Lower lobe of right lung (tissue), 2 donors: ENCODE measurements at places on chromosomes 2 and 18. TPM values are rescaled to one million over a fixed set of nuclear protein-coding genes. Genes with fewer than 3 reads are reported as not detected.

GRCh38 chr2:107738266-107738665, 88.4 kb upstream of the RGPD4 start:
- DNase-seq = no peak

GRCh38 chr18:47747260-47747795, 183.1 kb downstream of the SMAD2 start:
- no peak for DNase-seq

DNA sequence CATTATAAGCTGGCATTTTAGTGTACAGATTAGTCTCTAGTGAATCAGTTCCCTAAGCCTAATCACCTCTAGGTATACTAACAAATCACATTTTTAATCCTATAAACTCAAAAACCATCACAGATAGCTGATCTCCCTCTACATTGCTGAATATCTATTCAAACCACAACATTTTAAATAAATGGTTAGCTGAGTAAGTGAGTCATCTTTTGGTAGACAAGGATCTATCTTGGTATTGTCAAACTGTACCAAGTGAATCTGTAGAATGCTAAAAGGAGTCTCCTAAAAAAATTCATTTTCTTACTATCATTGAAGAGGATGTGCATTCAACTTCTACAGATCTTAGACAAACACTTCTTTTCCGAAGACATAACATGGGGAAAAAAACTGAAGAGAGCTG, 40.7 kb downstream of the INO80D start:
- DNase-seq = no peak

The CSRNP3 gene
- total RNA-seq = 2.3 TPM

- no peak for DNase-seq
These were observed 101.3 kb downstream of the ANKRD44 start for GRCh38 chr2:197209246-197209645.

- no peak for DNase-seq
These were observed 99.2 kb downstream of the LDLRAD4 start for GRCh38 chr18:13317801-13318200.

GRCh38 chr2:45344071-45344470, 267.0 kb downstream of the SRBD1 start:
- no peak for DNase-seq

DNA sequence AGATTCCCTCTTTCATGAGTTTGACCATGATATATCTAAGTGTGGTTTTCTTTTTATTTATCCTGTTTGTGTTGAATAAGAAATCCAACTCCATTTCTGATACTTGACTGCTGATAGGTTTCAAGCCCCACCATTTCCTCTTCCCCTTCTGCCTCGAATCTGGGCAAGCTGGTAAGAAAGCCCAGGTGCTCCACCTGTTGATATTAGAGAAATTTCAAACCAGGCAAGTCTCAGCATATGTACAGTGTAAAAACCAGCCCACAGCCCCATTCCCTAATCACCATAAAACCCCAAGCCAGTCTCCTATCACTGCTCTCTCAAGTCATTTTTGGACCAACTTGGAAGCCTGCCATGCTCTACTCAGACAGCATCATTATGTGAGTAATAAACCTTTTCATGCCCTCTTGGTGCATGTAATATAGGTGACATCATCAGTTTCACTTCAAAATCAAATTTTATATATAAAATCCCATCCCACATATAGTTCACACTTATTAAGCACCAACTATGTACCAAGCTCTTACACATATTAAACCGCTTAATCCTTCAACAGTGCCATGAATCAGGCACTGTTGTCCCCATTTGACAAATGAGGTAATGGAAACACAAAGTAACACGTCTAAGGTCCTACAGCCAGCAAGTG, 46.6 kb downstream of the SMAD2 start:
- DNase-seq = no peak

The NEURL3 gene
- 0.27 TPM for total RNA-seq

- no peak for DNase-seq
These were observed 46.8 kb downstream of the MYO3B start for GRCh38 chr2:170224692-170225294.

- DNase-seq = no peak
These were observed 488.6 kb upstream of the SMIM21 start for GRCh38 chr18:75915941-75916623.

The LINC00305 gene
- not detected for total RNA-seq

GRCh38 chr2:38128653-38129052, 52.7 kb upstream of the CYP1B1 start:
- no peak for DNase-seq

DNA sequence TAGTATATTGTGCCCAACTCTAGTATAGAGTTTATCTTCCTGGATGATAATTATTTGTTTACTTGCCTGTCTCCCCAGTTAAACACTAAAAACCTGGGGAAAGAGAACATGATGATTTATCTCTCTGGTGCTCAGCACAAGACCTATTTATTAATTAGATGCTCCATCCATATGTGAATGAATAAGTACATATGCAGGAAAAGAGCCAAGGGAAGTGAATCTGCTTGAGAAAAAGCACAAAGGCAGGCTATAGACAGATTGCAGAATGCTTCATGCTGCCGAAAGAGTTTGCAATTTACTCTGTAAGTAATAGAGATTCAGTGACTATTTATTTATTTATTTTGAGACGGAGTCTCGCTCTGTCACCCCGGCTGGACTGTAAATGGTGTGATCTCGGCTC, 37.3 kb upstream of the MFF start:
- DNase-seq = no peak

DNA sequence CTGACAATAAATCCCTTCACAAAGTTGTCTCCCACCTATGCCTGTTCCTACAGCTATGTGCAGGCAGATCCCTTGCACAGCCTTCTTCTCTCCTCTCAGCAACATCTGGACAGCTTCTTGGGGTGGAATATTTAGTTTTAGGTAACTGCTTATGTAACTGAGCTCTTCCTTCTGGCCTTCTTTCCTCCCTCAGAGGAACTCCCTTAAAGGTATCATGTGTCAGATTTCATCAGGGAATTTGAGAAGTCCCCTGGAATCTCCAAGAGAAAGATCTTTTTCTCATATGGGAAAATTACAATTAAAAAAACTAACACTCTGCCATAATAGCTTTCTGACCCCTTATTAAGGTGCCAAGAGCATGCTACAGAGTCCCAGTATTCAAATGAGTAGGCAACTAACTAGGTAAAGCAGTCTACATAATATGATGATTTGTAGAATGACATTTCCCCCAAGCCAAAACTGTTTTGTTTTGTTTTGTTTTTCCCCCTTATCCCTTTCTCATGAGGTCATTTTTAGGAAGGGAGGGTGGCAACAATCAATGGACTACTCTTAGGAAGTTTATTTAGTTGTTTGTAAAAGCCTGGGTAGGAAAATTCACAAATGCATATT, 2.4 kb downstream of the TMEM200C start:
- no peak for DNase-seq

DNA sequence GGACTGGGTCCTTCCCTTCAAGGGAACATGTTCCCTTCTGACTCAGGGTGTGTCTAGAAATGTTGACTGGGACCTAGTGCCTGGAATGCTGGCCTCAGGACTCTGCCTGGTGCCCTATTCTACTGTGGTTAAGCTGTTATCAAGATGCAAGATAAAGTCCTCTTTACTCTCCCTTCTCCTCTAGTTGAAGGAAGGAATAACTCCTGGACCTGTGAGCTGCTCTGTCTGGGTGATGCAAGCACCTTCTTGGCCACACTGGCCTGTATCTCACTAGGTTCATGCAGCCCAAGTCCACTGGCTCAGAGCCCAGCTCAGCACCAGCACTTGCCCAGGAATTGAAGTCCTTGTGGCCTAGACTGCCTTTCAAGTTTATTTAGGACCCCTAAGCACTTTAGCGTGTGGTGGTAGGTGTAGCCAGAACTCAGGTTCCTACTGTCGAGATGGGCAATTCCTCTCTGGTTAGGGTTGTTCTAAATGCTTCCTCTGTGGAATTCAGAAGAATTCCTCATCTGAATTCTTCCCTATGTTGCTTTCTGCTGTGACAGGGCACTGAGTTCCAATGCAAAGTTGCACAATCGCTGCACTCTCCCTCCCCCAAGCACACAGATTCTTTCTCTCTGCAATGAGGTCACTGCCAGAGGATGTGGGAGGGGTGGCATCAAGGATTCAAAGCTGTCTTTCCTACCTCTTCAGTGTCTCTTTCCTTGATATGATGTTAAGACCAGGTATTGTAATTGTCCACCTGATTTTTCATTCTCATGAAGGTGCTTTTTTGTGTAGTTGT, 54.7 kb downstream of the VWC2L start:
- no peak for DNase-seq

The AOX1 gene
- total RNA-seq = 36.7 TPM

DNA sequence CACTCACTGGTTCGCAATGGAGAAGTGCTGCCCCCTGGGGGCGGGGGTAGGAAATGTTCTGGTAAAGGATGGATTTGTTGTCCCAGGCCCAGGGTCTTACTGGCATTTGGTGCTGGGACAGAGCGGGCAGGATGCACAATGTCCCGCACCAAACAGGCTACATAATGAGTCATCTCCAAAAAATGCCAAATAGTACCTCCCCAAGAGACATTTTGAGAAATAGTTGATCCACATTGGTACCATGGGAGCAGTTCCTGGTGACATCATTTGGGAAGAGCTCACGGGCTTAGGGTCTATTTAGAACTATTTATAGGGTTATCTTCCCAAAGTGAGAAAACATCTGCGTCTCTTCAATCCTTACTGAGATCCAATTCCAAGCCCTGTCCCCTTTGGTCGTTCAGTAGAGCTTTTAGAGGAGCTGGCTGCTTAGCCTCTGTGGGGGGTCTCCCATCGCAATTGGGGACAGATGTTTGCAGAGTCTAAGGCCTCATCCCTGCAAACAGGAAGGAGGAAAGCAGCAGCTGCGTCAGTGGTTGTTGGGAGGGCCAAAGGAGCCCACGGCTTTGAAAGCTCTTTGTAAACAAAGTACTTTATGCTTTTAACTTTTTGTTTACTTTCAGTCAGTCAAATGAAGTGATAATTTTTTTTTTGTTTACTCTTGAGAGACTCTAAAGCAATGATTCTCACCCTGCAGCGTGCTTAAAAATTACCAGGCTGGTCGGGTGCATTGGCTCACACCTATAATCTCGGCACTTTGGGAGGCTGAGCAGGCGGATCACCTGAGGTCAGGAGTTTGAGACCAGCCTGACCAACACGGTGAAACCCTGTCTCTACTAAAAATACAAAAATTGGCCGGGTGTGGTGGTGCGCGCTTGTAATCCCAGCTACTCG, 49.3 kb downstream of the GREB1 start:
- no peak for DNase-seq

- no peak for DNase-seq
These were observed 358.7 kb upstream of the TNP1 start for GRCh38 chr2:217218269-217219163.

GRCh38 chr2:65744477-65745200, 312.2 kb upstream of the SPRED2 start:
- no peak for DNase-seq

The TLX2 gene
- total RNA-seq = not detected

GRCh38 chr2:3429066-3429610, 49.6 kb downstream of the TRAPPC12 start:
- DNase-seq = no peak

- DNase-seq = no peak
These were observed 79.9 kb downstream of the PARD3B start for GRCh38 chr2:204625135-204625534.

- no peak for DNase-seq
These were observed 815 bp downstream of the CNDP1 start for GRCh38 chr18:74534981-74535649.
